ENCODE measurements at places on chromosomes 7 and 10.

DNA sequence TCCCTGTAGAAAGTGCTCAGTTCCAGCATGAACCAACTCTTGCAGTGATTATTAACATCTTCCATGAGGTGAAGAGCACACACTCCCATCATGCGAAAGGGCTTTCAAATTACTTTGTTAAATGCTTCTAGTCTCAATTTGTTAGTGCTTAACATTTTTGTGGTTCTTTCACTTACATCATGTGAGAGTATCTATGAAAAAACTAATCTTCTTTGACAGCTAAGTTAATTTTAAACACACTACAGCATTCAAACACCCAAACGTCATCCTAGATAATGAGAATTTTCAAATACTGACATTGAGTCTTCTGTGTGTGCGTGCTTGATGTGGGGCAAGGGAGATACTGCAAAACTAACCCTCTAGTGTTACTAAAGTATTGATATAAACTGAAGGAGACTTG lies 84.8 kb downstream of the ETV1 start:
- peak; percentile 75 for DNase-seq

- peak; percentile 86 for DNase-seq
These were observed 127.2 kb upstream of the RSU1 start for GRCh38 chr10:16944402-16944801.

DNA sequence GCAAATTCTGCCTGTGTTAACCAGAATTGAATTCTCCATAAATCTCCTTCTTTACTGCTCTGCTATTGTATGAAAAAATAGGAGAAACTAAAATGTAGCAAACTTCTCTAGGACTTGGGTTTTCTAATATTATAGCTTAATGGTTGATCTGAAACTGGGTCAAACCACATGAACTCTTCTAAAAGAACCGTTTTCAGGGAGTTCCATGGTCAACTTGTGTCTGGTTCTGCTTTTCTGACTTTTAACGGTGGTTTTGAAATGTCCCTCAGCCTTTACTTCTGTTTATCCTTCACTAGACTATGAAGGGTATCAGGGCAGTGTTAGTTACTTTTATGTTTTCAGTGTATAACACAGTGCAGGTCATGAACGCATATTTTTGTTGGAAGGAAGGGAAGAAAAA lies 242.2 kb downstream of the TSPAN12 start:
- no peak for DNase-seq

- DNase-seq, result no peak
These were observed 270.6 kb upstream of the MAGI2 start for GRCh38 chr7:79723833-79724618.

DNA sequence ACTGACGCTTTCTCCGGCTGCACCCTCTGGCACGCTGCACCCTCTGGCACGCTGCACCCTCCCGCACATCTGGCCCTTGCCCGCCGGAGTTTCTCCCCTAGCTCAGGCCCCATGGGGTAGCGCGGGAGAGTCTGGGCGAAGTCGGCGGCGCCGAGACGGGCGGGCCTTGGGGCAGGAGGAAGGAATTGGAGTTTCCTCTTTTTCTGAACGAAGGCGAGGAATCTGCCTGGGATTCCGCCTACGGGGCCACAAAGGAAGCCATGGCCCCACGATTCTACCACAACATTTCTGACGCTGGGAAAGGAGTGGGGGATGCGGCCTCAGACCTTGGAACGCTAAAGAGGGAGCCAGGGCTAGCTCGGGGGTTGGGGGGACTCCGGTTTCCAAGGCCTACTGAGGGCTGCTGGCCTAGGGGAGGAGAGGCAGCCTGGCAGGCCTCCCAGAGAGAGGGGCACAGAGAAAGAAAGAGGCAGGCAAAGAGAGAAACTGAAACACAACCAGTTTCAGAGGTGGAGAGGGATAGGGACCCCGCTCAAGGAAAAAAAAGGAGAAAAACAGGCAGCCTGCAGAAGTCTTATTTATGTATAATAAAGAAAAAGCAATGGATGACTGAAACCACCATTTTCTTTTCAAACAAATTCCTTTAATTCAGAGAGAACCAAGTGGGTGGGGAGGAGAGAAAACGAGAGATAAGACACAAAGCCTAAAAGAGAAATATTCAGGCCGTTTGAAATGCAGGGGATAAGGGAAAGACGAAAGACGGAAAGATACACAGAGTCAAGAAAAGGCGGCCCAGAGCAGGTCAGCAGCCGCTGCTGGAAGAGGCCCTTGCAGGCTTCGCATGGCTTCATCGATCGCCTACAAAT lies 4.3 kb downstream of the TLX1 start:
- no peak for DNase-seq

- DNase-seq, result no peak
These were observed 24.9 kb upstream of the JAZF1 start for GRCh38 chr7:28205506-28205905.

- peak; percentile 78 for DNase-seq
These were observed 28.9 kb downstream of the POR start for GRCh38 chr7:75943864-75944263.

- DNase-seq, result no peak
These were observed 29.8 kb downstream of the SFR1 start for GRCh38 chr10:104151737-104152136.

GRCh38 chr7:118129041-118129795 lies 54.7 kb upstream of the LSM8 start:
- DNase-seq, result no peak

DNA sequence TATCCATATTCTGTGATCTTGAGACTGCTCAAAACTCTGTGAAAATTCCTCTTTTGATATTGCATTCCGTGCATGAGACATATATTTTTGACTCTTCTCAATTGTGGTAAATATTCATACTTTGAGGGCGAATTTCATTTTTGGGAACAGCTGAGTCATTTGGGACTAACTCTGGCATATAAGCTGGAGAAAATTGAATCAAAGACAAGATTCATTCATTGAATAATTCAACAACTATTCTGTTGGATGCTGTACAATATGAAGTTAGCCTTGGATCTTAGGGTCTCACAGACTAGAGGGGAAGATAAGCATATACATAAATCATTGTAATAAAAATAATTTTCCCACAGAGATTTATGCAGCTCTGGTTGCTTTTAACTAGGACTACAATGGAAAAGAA lies 183.2 kb upstream of the NEBL start:
- DNase-seq, result no peak

DNA sequence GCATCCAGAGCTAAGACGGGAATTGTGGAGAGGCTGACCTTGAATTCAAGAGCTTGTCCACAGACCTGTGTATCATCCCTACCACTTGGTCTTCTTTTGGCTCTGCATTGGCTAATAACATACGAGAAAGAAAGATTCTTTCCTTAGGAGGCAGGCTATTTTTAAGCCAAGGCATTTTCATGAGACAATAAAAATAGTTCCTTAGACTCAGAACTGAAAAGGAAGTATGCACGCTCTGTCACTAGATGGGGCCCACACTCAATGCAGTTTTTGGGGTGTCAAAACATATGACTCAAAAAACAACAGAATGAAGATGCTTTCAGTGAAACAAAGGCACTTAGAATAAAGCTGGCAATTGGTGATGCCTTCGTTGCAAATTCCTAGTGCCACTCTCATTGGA lies 265.9 kb upstream of the DGKB start:
- DNase-seq, result peak; percentile 15

DNA sequence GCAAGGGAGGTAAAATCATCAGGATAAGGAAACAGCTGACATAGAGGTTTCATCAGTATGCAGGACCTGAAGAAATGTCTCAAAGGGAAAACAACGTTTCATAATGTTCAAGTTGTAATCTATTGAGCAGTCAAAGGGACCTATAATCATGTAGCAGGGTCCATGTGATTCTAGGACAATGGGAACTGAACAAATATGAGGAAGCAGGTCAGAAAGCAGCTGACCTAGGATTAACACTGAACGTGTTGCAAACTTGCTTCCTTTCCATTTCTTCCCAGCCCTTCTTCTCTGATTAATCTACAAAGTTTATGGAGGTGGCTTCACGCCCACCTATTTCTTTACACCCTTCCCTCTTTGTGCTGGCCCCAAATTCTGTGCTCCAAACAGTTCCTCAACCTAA lies 256.9 kb upstream of the AKR1E2 start:
- DNase-seq, result no peak

- no peak for DNase-seq
These were observed 175.5 kb downstream of the SUGCT start for GRCh38 chr7:40310258-40310657.

- DNase-seq, result no peak
These were observed 85.5 kb upstream of the CACUL1 start for GRCh38 chr10:118840071-118840775.

GRCh38 chr10:121069061-121069850 lies 218.1 kb downstream of the WDR11 start:
- no peak for DNase-seq

DNA sequence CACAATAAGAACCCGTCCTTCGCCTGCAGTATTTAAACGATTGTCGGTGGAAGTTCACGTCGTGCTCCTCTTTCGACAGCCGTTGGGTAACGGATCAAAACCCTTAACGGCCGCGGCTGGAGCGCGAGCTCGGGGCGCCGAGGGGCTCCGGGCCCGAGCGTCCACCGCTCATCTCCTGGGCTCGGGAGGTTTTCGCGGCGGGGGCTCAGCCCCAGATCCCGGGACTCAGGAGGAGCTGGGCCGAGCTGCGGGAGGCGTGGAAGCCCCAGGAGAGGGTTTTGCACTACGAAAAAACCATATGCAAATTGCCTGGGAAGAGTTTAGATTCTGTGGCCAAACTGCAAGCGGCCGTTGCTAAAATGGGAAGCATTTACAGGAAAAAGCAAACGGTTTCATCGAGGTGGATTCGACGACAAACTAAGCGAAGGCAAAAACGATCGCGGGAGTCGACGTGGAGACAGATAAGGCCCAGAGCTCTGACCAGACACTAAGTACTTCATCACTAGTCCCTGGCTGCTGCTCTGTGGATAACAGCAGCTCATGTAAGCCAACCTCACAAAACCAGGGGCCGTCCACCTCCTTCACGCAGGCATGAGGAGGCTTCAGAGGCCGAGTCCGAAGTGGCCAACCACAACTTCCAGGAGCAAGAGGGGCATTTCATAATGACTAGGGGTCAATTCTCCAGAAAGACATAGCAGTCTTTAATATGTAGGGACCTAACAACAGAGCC lies 129.7 kb downstream of the MARCHF5 start:
- DNase-seq, result no peak

- DNase-seq, result peak; percentile 31
These were observed 144.7 kb downstream of the PFKFB3 start for GRCh38 chr10:6347391-6347951.
